ENCODE measurements at places on chromosomes 1 and 21. TPM values are rescaled to one million over a fixed set of nuclear protein-coding genes. Genes with fewer than 3 reads are reported as not detected.

DNA sequence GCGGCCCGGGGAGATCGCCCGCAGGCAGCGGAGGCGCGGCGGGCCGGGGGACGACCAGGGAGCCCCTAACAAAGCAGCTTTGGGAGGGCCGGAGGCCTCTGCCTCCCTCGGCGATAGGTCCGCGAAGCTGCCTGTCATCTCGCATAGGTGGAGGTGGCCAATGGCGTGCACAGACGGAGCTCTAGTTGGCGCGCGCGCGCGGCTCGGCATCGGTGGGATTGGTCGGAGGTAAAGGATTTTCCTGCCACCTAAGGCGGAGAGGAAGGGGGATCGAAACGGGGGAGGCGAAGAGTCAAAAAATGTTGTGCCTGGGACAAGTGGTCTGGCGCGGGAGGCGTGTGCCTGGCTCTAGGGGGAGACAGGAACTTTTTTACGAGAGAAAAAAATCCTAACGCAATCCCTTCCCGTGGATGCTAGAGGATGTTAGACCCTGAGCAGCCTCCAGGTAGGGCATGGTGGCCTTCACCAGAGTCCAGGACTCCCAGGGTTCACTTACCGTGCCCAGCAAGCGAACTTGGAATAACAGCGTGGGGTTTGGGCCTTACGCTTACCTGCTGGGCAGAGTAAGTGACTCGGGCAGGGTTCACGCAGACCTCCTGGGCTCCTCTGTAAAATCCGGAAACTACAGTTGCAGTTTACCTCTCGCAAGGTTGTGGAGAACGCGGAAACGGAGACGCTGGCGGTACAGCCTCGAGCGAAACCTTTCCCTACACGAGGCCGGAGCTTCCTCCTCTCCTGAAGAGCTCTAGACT is 99.9 kb upstream of the SOD1 start:
- peak; percentile 85 for ATAC-seq

TNFSF4 gene
- total RNA-seq = 2.5 TPM

DNA sequence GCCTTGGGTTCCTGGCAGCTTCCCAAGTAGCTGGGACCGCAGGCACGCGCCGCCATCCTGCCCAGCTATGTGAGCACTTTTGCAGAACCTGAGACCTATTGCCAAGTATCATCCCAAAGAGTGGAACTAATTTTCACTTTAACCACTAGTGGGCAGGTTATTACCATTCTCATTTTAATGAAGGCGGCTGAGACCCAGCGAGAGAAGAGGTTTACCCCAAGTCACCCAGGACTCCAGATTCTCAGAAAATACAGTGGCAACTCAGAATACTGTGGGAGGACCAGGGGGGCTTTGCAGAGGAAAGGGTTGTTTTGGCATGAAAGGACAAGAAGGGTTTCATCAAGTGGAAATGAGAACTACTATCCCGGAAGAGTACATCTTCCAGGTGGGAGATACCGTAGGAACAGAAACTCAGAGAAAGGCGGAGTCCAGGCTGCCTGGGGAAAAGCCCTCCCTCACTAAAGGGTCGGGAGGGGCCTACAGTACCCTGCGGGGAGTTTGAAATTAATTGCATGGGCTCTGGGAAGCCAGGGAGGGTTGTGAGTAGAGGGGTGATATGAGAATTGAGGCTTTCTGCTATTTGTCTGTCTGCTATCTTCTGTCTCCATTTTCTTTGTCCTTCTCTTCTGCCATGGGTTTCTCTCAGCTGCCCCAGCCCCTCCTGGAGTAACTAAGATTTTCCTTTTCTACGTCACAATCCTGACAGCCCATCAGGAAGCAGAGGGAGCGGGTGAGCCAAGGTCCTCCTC is 7.2 kb upstream of the SEMA4A start:
- ATAC-seq = peak; percentile 72

DNA sequence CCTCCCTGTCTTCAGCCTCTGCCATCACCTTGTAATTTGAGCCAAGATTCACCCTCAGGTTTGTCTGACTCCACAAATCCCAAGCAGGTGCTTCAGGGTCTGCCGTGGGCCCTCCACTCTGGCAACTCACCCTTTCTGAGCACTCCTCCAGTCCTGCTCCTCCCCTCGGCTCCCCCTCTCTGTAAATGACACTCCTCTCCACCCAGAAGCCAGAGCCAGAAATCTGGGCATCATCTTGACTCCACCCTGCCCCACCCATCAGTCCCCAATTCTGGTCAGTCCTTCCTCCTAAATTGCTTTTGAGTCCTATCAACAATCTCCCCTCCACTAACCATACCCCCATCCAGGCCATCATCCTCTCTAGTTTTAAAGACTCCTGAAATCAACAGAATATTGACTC is 40.5 kb downstream of the RCSD1 start:
- ATAC-seq = no peak

DNA sequence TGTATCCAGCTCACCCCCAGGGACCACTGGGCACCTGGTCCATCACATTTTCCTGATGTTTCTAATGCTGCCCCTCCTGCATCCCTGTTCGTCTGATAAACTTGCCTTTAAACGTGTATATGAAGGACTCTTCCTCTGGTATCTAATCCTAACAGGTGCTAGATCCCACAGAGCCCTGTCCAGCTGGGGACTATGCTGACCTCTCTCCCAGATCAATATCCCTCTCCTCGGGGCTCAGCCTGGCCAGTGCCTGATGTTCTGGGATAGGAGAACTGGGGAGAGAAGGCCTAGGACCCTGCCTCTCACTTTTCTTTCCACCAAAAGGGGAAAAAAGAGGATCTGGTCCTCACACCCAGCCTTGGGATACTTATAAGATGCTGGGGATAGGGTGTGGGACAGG is 1.4 kb upstream of the SLC5A9 start:
- no peak for ATAC-seq

SDC3 gene
- total RNA-seq = 0.11 TPM

DNA sequence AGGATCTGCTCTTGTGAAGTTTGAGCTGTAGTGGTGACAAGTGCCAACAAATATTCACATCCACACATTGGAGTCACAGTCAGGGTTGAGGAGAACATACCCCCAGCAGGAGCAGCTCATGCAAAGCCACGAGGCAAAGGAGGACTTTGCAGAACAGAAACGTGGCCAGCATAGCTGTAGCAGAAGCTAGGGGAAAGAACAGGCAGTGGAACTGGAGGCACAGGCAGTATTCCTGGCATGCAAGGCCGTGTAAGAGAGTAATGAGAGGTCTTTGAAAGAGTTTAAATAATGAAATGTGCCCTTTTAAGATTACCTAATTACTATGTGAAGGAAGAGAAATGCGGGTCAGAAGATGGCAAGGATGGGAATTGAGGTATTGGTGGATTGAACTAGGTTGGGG is 40.9 kb upstream of the IKBKE start:
- ATAC-seq = no peak

DNA sequence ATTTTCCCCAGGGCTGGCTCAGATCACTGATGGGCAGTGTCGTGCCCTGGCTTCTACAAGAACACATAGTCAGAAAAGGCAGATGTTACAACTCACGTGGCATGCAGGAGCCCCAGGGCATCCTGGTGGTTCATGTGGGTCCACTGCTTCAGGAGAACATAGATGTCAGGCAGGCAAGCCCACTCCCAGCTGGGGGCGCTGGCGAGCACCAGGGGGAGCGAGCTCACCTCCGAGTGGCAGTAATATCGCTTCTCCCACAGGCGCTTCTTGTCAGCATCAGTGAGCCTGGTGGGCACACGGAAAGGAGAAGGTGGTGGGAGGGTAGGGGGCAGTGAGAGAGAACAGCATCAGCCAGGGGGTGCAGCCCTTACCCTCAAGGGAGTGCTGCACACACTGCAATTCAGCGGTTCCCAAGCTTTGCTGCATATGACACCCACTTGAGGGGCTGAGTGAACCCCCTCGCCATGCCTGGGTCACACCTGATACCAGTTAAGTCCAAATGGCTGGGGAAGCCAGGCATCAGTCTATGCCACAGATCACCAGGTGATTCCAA is 34.3 kb upstream of the PPP1R15B start:
- ATAC-seq = no peak

GRCh38 chr1:2940178-2940577 is 81.1 kb upstream of the ACTRT2 start:
- ATAC-seq = no peak

LPAR3 gene
- not detected for total RNA-seq

PRKCZ gene
- 24.7 TPM for total RNA-seq

GRCh38 chr1:162689745-162690671 is 57.7 kb downstream of the DDR2 start:
- ATAC-seq = peak; percentile 38

DNA sequence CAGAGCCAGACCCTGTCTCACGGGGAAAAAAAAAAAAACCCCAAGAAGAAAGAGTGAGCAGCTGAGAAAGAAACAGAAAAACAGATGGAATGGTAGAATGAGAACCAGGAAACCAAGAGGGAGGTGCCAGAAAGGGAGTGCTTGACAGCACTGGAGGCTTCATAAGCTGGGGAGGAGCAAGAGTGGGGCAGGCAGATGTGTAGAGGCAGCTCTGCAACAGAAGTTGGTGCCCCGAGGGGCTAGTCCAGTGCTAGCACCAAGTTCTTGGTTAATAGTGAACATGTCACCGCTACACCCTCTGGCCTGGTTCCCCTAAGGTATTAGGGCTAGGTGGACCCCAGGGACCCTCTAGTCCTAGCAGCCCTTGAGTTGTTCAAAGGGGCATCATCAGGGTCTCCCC is 98.0 kb downstream of the TGFBR3 start:
- ATAC-seq = no peak

KANK4 gene
- not detected for total RNA-seq

- ATAC-seq = no peak
Measured at GRCh38 chr21:43736224-43736883, 17.4 kb downstream of the PDXK start.
